ENCODE measurements at places on chromosomes 11 and 22. TPM values are rescaled to one million over a fixed set of nuclear protein-coding genes. Genes with fewer than 3 reads are reported as not detected.

ABTB2 gene
- total RNA-seq, result 29.9 TPM

BACE1 gene
- total RNA-seq, result 11.4 TPM

SERHL2 gene
- 0.24 TPM for total RNA-seq

CADM1 gene
- 23.4 TPM for total RNA-seq

LDLRAD3 gene
- total RNA-seq, result 25.3 TPM

DCHS1 gene
- total RNA-seq, result 0.03 TPM

SCN2B gene
- not detected for total RNA-seq
